ENCODE measurements at places on chromosomes 11 and 22.

- H3K4me3 ChIP-seq, result no peak overlapping the region
- peak overlapping the region; percentile 89 for H3K27ac ChIP-seq
- peaks cover 69% of the 10 kb centered on the region for H3K4me1 ChIP-seq
- no peaks in the 10 kb centered on the region for H3K36me3 ChIP-seq
- no peaks in the 10 kb centered on the region for H3K27me3 ChIP-seq
These were observed 522 bp downstream of the CORO1B start for GRCh38 chr11:67442504-67443404.

DNA sequence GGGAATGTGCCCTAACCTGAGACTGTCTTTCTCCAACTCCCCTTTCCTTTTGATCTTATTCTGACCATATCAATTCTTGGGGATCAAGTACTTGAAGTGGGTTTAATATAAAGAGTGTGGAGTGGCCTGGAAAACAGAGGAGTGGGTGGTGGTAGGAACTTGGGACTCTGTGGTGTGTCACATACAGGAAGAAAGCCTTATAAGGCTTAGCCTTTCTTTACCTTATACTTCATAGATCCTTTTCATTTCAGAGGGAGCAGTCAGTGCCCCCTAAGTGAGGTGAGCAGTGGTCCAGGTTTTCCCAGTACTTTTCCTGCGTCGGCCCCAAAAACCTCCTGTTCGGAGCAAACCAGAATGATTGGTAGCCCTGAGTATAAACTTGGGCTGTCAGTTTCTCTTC is 486 bp downstream of the OOSP1 start:
- H3K27ac ChIP-seq, result no peak overlapping the region
- no peaks in the 10 kb centered on the region for H3K36me3 ChIP-seq

DNA sequence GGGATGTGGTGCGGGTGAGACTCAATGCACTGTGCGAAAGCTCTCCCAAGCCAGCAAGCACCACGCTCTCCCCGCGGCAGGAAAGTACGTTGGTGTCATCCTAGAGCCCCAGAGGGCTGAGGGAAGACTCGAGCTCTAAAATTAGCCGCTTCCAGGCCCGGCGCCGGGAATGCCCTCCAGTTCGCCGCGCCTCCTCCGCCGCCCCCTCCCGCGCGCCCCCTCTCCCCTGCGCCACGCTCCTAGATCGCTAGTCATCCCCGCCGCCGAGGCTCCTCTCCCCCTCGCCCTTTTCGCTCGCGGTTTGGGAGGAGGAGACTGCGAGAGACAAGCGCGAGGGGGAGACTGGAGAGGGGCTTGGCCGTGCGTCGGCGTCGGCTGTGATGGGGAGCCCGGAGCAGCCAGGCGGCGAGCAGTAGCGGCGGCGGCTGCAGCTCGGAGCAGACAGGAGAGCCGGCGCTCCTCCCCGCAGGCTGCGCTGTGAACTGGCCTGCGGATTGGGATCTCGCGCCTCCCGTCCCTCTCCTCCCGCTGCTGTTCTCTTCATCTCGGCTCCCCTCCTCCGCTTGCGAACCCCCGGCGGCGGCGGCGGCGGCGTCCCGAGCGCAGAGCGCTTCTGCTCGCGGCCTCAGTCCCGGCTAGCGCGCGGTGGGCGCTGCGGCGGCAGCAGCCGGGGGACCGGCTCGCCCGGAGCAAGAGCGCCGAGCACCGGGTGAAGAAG is at the start of gene FAT3:
TSS of gene FAT3 (plus strand) at position 412 of the 718 bp plus-strand sequence. CDS start 127,295 bp downstream, outside the sequence.
- no peak within 1 kb of the TSS for H3K4me3 ChIP-seq
- H3K27ac ChIP-seq, result no peak within 1 kb of the TSS
- no peaks in the 10 kb centered on the region for H3K4me1 ChIP-seq
- H3K36me3 ChIP-seq, result no peaks in the 10 kb centered on the region
- DNase-seq, result no peak

DNA sequence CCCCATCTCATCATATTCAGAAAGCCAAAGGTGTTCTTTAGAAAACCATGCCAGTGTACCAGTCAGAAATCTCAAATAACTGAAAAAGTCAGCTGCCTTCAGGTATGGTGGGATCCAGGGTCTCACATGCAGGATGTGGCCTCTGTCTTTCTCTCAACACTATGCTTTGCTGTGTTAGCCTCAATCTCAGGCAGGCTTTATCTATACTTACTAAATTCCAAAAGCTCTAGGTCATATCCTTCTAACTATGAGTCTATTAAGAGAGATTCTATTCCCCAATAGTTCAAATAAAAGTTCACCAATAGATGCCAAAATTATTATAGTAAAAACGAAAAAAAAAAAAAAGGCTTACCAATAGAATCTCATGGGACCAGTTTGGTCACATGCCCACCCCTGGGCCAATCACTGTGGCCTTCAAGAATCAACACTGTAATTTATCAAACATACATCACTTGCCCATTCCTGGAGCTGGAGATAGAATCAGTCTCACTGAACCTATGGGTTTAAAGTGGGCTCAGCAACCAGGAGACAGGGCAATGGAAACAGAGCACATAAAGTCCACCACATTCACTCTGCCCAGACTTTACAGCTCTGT is 38.0 kb upstream of the APLNR start:
- peaks cover 2% of the 10 kb centered on the region for H3K27me3 ChIP-seq
- no peaks in the 10 kb centered on the region for H3K4me1 ChIP-seq
- H3K27ac ChIP-seq, result no peak overlapping the region
- no peaks in the 10 kb centered on the region for H3K36me3 ChIP-seq
- no peak for DNase-seq

GRCh38 chr11:11077898-11078297 is 220.0 kb upstream of the ZBED5 start:
- H3K27me3 ChIP-seq, result no peaks in the 10 kb centered on the region
- no peak overlapping the region for H3K27ac ChIP-seq
- H3K4me3 ChIP-seq, result no peak overlapping the region

DNA sequence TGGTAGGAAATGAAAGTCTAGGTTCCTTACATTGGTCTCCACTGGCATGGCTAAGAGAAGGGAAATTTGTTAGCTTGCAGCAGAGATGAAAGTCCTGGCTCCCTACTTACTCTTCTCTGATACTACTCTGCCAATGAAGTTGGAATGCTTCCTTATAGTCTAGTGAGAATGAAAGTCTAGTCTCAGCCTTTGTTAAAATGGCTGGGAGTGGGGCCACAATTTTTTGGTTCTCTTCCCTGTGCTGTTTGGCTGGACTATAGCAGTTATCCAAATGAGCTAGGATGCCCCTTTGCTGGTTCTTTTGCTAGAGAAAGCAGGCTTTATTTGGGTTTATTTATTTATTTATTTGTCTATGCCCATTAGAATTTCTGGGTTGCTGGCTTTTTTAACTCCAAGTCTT is 414.3 kb downstream of the AASDHPPT start:
- no peaks in the 10 kb centered on the region for H3K36me3 ChIP-seq
- H3K4me1 ChIP-seq, result no peaks in the 10 kb centered on the region
- H3K4me3 ChIP-seq, result no peak overlapping the region
- no peak overlapping the region for H3K27ac ChIP-seq
- no peaks in the 10 kb centered on the region for H3K27me3 ChIP-seq

- no peaks in the 10 kb centered on the region for H3K36me3 ChIP-seq
- DNase-seq, result no peak
- H3K27me3 ChIP-seq, result no peaks in the 10 kb centered on the region
- H3K27ac ChIP-seq, result no peak overlapping the region
- no peak overlapping the region for H3K4me3 ChIP-seq
- H3K4me1 ChIP-seq, result no peaks in the 10 kb centered on the region
These were observed 16.6 kb downstream of the APIP start for GRCh38 chr11:34899633-34900016.

DNA sequence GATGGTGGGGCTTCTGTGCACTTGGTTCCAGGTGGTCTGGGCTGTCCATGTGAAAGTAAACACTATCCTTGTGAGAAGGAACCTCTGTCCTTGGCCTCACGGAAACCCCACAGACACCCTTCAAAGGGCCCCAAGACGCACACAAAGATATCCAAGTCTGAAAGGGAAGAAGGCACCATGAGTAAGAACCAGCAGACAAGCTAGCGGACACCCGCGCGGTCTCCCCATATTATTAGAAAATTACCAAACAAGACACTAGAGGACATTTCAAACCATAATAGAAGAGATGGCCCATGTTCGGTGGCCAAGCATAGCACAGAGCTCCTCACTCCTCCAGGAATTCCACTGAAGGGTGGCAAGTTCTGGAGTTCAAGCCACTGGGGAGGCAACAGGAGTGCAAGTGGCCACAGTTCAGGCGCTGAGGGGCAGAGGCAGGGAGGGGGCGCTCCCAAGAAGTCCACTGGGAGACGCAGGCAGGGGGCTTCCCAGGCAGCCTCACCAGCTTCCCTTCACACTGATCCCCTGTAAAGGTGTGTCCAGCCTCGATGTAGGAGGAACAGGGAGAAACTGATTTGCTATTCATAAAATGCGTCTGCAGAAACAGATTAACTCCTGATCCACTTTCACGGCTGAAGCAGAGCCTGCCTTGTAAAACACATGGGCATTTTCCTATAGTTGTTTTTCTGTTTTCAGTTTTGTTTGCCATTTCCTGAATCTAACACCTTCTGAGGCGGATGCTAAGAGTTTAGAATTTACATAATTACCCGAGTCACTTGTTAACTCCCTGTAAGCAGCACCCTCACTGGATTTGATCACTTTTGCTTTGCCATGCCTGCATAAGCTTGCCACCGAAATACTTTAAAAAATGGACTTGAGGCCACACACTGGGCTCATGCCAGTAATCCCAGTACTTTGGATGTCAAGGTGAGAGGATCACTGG is 9.1 kb upstream of the PPARA start:
- H3K4me3 ChIP-seq, result no peak overlapping the region
- no peaks in the 10 kb centered on the region for H3K36me3 ChIP-seq
- H3K4me1 ChIP-seq, result no peaks in the 10 kb centered on the region
- H3K27ac ChIP-seq, result no peak overlapping the region
- H3K27me3 ChIP-seq, result no peaks in the 10 kb centered on the region

- no peak overlapping the region for H3K27ac ChIP-seq
- no peaks in the 10 kb centered on the region for H3K36me3 ChIP-seq
- no peak for DNase-seq
These were observed 6.6 kb upstream of the MMP27 start for GRCh38 chr11:102712137-102712536.

DNA sequence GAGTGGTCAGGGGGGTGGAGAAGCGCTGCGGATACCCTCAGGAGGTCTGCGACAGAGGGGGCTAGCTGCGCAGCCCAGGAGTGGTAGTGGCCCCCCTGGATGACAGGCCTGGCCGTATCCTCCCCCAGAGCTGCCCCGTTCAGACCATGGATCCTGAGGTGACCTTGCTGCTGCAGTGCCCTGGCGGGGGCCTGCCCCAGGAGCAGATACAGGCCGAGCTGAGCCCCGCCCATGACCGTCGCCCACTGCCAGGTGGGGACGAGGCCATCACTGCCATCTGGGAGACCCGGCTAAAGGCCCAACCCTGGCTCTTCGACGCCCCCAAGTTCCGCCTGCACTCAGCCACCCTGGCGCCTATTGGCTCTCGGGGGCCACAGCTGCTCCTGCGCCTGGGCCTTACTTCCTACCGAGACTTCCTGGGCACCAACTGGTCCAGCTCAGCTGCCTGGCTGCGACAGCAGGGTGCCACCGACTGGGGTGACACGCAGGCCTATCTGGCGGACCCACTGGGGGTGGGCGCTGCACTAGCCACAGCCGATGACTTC is 505 bp downstream of the NUDT22 start:
- H3K36me3 ChIP-seq, result peaks cover 11% of the 10 kb centered on the region
- DNase-seq, result peak; percentile 43
- H3K27me3 ChIP-seq, result no peaks in the 10 kb centered on the region

- peaks cover 4% of the 10 kb centered on the region for H3K27me3 ChIP-seq
- no peak for DNase-seq
- H3K27ac ChIP-seq, result no peak overlapping the region
- H3K4me1 ChIP-seq, result no peaks in the 10 kb centered on the region
- H3K4me3 ChIP-seq, result no peak overlapping the region
These were observed 130.0 kb downstream of the EHF start for GRCh38 chr11:34750692-34751405.

DNA sequence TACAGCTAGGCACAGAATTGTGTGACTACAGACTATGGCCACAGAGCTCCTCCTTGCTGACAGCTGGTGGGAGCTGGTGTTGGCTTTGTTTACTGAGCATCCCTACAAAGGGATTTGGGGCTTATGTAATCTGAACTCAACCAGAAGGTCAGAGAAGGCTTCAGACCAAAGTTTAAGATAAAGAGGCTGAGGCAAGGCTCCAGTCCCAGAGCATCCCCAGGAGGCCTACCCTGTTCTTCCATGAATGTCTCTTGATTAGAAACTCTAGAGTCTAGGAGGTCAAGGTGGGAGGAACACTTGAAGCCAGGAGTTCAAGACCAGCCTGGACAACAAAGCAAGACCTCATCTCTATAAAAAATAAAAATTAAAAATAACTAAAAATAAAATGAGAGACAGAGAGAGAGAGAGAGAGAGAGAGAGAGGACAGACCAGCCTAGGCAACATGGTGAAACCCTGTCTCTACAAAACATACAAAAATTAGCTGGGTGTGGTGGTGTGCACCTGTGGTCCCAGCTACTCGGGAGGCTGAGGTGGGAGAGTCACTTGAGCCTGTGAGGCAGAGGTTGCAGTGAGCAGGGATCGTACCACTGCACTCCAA is 125.5 kb upstream of the SERPIND1 start:
- H3K4me1 ChIP-seq, result no peaks in the 10 kb centered on the region
- no peaks in the 10 kb centered on the region for H3K27me3 ChIP-seq
- no peak overlapping the region for H3K27ac ChIP-seq
- no peak overlapping the region for H3K4me3 ChIP-seq
- H3K36me3 ChIP-seq, result no peaks in the 10 kb centered on the region

DNA sequence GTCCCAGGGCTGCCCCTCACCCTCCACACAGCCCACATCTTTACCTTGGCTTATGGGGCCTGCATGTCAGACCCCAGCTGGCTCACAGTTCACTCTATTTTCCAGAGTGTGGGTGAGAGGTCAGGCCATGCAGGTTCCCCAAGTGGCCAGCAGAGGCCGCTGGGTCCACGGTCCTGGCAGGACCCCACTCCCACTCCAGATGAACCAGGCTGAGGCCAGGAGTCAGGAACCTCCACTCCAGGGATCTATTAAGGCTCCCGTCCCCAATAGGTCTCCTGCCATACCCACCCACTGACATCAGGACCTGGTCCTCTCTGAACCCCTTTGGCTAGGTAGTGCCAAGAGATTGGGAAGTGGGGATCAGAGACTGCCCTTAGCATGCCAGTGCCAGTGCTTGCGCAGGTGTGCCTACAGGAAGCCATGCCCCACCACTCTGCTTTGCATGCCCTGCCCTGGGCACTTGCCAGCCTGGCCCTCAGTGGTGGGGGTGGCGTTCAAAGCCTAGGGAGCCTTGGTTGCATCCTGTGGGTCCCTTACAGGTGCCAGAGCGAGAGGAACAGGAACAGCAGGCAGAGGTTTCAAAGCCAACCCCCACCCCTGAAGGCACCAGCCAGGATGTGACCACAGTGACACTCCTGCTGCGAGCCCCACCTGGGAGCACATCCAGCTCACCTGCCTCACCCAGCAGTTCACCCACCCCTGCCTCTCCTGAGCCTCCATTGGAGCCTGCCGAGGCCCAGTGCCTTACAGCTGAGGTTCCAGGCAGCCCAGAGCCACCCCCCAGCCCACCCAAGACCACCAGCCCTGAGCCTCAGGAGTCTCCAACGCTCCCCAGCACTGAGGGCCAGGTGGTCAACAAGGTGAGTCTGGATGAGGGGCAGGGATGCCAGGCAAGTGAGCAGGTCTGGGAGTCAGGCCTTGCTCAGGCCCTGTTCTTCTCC is 8.3 kb downstream of the SMTN start:
- no peak overlapping the region for H3K4me3 ChIP-seq
- no peak for DNase-seq
- H3K4me1 ChIP-seq, result peaks cover under 1% of the 10 kb centered on the region
- H3K27me3 ChIP-seq, result no peaks in the 10 kb centered on the region

All from effector memory CD4-positive, alpha-beta T cell (primary cell).